A549 treated with CORT108297 at 1 μM for 4 hours (cell line): ENCODE measurements at places on chromosomes 16 and 17. TPM values are rescaled to one million over a fixed set of nuclear protein-coding genes. Genes with fewer than 3 reads are reported as not detected.

IL21R gene
- 0.03 TPM in 1 of 5 replicates, not detected in the others for total RNA-seq

KRT40 gene
- not detected in 5 replicates for total RNA-seq

C16orf46 gene
- 0.59 to 1.5 TPM (median 0.72 TPM) in 5 replicates for total RNA-seq

IRX5 gene
- total RNA-seq, result 1.3 to 2.5 TPM (median 2.1 TPM) in 5 replicates

FBXW10B gene
- 2.7 to 4.2 TPM (median 4.1 TPM) in 5 replicates for total RNA-seq

OR2C1 gene
- total RNA-seq, result not detected in 5 replicates

STH gene
- not detected in 5 replicates for total RNA-seq
